Nucleus accumbens (tissue), 56 donors: ENCODE measurements at places on chromosomes 5 and 9.
A peak's percentile ranks its signal among the peaks of the same experiment; 100 is the strongest.

DNA sequence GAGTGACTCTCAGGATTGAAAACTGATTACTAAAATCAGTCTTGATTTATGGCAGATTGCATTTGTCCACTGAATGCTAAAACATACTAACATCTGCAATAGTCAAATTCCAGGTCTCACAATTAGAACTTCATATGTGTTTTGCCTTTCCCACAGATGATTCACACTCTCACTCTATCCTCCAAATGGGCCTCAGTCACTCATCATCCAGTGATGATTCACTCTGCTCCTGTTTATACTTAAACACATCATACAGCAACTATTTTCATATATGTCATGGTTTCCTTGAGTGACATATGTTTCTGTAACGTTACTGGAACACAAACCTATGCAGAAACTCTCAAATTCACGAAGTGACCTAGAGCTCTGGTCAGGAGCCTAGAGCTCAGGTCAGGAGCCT lies 512.9 kb downstream of the HINT1 start:
- no peak for DNase-seq

GRCh38 chr9:87734106-87734505 lies 8.2 kb downstream of the CTSL start:
- no peak for DNase-seq

DNA sequence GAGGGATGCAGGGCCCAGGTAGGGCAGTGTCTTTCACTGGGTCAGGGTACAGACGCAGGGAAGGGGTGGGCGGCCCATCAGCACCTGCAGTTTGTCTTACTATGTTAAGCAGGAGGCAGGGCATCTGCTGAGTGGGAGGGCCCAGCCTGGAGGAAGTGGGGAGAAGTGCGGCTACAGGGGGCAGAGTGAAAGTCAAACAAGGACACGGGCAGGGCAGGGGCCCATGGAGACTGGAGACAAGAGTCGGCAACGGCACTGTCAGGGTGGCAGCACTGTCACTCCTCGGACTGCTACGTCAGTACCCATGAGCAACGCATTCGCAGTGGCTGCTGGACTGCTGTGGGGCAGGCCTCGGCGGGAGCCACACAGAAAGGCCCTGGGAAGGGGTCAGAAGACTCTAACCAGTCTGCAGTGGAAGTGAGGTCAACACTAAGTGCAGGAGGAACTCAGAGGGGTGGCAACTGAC lies 19.7 kb downstream of the CAMSAP1 start:
- no peak for DNase-seq

- DNase-seq, result no peak
Observed at GRCh38 chr5:79513308-79513703, 628 bp downstream of the HOMER1 start.

DNA sequence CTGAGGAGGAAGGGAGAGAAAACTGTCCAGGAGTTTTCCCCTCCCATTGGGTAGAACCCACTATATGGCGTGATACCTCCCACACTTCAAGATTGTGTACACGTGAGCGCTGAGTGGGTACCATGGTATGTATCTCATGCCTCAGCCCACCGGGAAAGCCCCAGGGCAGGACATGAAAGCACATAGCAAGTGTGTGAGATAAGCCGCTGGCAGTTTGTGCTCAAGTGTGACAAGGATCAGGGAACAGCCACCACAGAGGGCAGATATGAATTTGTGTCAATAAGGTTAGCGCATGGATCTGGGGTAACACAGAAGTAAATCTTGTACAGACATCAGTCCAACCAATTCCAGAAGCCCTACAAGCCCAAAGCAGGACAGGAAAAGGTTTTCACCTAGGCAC lies 42.6 kb upstream of the NAA35 start:
- DNase-seq, result no peak

DNA sequence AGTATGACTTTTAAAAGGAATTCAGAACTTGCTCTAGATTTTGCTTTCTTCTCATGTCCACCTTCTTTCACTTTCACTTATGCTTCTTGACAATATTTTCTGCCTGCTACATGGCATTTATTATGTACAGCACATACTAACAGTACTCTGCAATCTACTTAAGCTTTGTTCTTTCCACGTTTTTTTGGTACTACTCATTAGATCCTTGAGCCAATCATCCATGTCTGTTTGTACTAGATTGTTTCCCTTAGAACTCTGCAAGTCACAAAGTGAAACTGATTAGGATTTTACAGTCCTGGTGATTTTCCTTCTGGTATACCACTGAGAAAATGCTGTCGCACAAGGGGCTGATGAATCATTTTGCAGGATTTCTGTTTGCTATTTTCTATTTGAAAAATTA lies 78.3 kb downstream of the PARP8 start:
- no peak for DNase-seq

- peak; percentile 69 for DNase-seq
Observed at GRCh38 chr9:133379153-133380086, 3.3 kb downstream of the STKLD1 start.

DNA sequence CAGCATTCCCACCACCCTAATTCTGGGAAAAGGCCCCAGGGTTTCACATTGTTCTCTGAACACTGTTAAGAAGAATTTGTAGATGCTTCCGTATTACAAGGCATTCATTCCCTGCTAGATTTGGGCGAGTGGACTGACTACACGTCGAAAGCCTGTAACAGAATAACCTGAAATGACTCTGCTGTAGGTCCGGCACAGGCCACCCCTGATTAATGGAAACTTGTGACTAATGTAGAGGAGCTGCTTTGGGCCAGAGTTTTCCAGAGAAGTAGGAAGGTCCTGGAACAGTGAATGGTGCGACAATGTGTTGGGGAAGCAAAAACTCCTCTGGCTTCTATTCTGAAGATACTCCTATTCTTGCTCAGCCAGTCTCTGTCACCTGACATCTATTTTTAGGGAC lies 87.6 kb downstream of the NR3C1 start:
- no peak for DNase-seq

DNA sequence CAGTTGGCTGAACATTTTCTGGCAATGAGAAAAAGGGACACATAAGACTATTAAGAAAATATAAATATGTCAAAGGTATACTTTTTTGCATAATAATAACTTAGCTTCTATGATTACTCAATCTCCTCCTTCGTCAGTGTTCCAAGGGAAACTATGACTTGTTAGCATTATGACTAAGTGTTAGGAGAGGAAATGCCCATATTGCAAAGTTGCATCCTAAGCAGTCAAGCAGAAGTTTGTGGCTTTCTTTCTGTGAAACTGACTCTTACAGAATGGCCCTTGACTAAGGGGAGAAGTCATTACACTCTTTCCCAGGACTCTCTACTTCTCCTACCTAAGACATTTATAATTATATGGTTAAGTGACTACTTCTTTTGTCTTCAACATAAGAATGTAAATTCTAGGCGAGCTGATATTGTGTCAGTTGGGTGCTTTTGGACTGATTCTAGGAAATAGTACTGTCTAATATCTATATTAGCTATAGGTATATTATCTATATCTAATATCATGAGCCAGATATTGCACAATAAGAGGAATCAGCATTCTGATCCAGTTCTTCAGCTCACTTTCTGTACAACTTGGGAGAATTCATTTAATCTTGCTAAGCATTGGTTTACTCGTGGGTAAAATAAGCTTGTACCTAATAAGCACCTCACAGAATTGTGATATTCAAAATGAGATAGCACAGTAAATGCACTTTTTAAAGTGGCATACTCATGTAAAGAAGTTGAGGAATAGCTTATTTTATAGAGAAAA lies 16.4 kb upstream of the SPINK6 start:
- no peak for DNase-seq

- no peak for DNase-seq
Observed at GRCh38 chr5:50964746-50965653, 298.6 kb downstream of the PARP8 start.

DNA sequence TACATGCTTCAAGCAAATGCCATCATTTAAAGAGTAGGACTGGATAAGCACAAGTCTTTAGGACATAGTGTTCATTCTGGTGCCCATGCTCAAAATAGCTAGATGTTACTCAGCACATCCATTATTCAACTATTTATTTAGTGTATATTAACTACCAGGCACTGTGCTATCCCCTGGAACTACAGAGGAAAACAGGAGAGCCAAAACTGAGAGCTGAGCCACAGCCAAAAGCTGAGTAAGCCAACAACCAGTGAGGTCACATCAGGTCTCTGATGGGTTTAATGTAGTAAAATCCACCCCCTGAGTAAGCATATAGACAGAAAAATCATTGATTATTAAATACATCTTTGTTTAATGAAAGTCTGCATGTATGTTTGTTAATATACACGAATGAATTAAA lies 469.3 kb upstream of the DMAC1 start:
- no peak for DNase-seq

- DNase-seq, result no peak
Observed at GRCh38 chr5:108315829-108316228, 66.1 kb downstream of the FBXL17 start.
